ENCODE measurements at places on chromosomes 12 and 14.
A peak's percentile ranks its signal among the peaks of the same experiment; 100 is the strongest.

- DNase-seq: peak; percentile 16
Measured at GRCh38 chr14:100586403-100587085, 673 bp downstream of the BEGAIN start.

GRCh38 chr12:92654929-92655328 is 47.9 kb upstream of the PLEKHG7 start:
- no peak for DNase-seq

DNA sequence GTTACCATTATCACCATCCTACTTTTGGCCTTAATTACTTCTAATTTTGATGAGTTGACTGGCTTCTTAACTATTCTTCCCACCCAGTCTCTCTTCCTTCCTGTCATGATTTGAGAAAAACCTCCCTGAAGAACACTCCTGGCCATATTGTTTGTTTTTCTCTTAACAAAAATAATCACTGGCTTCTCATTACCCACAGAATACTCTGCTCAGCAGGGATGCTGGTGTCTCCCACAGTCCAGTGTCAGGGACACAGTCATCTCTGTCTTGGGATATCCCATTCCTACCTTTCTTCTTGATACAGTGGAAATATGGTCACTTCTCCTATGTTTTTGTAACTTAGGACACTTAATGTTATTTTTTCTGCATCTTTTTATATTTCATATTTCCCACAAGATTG is 103.7 kb downstream of the SRGAP1 start:
- DNase-seq: no peak

DNA sequence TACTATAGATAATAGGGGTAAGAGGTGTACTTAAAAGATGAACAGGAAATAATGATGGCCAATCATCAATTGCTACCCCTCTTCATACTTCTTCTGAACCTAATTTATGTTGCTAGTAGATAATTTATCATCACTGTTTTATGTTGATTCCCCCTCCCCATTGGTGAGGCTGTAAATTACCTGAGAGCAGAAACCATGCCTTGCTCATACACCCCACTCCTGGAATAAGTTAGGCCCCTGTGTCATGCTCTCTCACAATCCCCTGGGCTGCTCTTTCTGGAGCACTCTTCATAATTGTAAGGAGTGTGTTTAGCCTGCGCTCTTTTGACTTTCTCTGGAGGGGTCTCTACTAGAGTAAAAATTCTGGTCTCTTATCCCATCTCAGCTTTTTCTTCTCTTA is 180.7 kb downstream of the PAH start:
- no peak for DNase-seq

DNA sequence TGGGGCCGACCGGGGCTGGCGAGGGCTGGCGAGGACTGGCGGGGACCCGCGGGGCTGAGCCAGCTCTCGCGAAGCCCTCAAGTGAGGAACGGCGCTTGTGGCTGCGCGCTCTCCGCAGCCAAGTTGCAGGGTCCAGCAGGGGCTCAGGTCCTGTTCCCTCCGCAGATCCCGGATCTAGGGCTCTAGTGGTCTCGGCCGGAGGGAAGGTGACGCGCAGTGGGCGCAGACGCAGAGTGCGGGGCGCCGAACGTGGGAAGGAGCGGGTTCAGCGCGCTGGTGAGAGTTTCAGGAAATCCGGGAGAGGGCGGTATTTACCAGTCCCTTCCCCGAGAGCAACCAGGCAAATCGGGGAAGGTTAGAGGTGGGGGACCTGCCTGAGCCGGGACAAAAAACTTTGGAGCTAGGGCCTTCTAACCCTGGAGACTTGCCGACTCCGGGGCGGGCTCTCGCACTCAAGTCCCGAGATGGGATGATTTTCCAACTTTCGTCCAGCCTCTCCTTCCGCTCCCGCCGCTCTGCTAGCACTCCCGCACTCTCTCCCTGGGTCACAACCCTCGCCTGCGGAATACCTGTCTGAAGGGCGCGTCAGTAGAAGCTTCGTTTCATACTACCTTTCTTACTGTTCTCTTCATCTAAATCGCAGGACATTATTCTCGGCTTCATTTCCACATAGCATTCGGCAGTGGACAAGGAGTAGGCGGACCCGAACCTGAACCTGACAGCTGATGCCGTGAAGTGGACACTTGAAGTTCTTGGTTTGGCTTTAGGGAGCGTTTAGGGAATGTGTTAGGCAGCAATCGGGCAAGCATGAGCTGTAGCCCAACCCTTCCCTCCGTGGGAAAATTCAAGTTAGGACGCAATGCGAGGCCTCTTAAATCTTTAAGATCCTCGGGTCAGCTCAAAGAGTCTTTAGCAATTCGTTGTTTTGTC is 13.6 kb upstream of the PAX9 start:
- DNase-seq: no peak

- DNase-seq: no peak
Measured at GRCh38 chr12:74685385-74685784, 147.8 kb downstream of the ATXN7L3B start.

- no peak for DNase-seq
Measured at GRCh38 chr12:22228022-22228875, 106.3 kb downstream of the ST8SIA1 start.

GRCh38 chr12:1884651-1885050 is 33.8 kb downstream of the CACNA2D4 start:
- DNase-seq: no peak

DNA sequence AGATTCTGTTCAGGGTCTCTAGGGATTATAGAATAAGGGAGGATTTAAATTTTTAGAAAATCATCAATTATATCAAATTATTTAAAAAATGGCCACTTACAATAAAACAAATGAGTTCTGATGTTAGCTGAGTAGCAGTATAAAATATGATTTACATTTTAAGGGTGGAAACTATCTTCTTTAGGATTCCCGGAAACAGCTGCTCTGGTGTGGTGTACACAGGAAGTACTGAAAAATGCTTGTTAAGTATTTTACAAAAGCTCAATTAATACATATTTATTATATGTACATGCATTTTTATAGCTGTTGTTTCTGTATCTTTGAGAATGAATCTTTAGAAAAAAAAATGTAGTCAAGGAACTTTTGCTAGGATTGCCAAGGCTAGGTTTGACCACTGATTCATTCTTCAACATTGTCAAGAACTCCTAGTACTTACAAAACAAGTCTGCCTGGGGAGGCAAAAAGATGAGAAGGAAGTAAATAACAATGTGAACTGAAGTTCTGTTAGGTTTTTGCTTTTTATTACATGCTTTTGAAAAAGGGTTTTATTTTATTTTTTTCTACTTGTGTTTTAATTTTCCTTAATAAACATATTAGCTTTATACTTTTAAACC is 48.0 kb downstream of the ARF6 start:
- DNase-seq: no peak

DNA sequence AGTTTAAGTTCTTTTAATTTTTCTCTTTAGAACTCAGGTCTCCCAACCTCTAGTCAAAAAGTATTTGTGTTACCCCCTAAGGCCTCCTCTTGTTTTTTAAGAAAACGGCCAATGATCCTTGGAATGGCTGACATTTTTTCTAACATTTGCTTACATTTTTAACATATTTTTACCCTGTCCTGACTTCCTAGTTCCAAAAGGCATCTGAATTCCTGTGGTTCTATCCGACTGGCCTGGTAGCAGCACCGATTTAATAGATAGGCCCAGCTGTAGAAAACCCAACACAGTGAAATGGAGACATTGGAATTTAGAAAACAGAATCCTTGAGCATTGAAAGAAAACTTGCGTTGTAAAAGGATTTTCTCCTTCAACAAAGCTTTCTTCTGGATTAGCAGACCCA is 134.7 kb upstream of the GSC start:
- DNase-seq: no peak

- DNase-seq: no peak
Measured at GRCh38 chr14:35406506-35407305, 2.2 kb upstream of the NFKBIA start.

DNA sequence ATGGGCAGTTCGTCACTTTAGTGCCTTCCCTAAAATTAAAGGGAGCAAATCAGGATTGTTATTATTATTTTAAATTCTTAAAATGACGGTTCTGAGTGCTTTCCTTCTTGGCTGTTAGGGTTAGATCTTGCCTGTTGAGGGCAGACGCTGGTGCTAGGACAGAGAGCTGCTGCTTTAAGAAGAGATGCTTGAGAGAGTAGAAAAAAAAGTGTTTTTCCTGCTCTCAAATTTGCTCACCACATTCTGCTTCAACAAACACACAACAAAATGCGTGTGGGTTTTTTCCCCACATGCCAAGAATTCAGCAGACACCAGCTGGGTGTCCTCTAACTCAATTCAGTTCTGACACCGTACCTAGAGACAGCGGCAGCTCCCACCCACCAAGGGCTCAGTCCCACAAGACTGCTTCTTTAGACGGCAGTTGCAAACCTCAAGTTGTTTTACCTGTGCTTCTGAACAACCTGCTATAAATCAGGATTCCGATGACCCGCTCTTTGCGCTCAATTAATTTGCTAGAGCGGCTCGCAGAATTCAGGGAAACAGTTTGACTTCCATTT is 75.8 kb upstream of the RIN3 start:
- DNase-seq: no peak

- DNase-seq: no peak
Measured at GRCh38 chr12:93922583-93923006, 225.8 kb upstream of the PLXNC1 start.

DNA sequence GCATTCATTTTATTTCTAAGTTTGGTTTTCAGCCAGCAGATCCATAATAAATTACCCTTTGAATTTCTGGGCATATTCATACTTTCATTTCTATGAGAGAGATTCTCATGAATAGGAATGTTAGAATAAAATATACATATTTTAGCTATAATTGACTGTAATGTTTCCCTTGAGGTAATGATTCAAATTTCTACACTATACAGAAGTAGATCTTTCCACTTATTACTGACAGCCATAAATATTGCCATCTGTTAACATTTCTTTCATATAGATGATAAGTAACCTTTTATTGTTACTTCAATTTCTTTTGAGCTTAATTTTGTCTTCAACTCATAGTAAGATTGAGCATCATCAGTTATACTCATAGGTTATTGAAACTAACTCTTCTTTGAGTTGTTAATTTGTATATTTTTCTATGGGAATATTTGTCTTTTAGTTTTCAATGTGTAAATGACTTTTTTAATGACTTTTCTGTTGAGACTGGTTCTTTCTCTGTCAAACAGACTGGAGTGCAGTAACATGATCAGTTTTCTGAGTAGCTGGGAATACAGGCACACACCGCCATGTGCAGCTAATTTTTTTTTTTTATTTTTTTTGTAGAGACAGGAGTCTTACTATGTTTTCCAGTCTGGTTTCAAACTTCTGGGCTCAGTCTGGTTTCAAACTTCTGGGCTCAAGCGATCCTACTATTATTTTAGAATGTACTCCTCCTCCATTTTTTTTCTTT is 991.6 kb downstream of the SLC6A15 start:
- no peak for DNase-seq

DNA sequence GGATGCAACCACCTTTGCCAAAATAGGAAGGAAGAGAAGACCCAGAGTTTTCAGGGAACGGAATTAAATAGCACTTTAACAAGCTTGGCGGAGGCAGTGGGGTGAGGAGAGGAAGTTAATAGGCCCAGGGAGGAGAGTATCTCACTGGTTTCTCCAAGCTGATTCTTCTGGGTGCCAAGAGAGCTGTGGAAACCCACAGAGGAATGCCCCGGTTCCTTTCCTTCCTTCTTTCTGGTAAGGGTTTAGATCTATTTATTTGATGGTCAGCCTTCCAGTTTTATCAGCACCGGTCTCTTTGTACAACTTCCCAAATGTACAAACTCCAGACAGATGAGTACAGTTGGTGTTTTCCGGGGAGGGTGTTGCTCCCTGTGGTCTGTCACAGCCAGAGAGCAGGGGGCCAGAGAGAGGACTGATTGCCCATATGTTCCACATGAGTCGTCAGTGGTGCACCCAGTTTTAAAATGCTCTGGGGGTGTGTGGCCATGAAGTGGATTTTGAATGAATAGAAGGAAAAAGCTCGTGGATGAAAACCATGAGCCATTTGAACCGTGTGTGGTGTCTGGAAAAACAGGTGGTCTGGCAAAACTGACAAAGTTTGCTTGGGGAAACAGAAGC is 26.6 kb downstream of the PRKCH start:
- DNase-seq: no peak

Data from activated CD8-positive, alpha-beta memory T cell treated with anti-CD3 and anti-CD28 coated beads, Interleukin-2, amount 50 U/mL, for 4 hours (primary cell).